NCI-H524 (cell line): ENCODE measurements at places on chromosomes 4 and X.

GRCh38 chr4:164765833-164766232 is 11.9 kb downstream of the SMIM31 start:
- no peak for DNase-seq

- no peak for DNase-seq
Observed at GRCh38 chr4:167000141-167000852, 234.0 kb downstream of the SPOCK3 start.

GRCh38 chr4:152009031-152009670 is 248.3 kb upstream of the GATB start:
- no peak for DNase-seq

DNA sequence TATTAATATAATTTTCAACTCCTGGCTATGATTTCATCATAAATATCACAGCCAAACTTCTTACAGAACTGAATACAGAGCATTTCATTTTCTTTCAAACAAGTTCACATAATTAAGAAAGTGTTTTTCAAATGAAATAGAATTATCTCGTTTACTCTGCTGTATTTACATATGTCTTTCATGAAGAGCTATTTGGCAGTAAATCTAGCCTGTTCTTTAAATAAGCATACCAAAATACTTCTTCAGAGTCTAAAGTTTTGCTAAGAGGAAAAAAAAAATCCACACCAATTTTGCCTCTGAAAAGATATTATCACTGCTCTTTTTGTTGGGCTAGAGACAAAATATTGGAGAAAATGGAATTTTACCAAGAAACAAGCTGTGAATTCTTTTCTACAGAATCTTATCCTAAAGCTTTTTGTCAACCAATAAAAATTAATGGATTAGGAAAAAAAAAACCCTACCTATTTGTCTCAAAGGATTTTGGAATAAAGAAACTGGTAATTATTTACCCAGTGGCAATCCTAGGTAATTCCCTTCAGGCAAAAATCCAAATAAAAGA is 287.9 kb upstream of the NR3C2 start:
- no peak for DNase-seq

- no peak for DNase-seq
Observed at GRCh38 chr4:95417531-95417930, 131.2 kb downstream of the UNC5C start.

DNA sequence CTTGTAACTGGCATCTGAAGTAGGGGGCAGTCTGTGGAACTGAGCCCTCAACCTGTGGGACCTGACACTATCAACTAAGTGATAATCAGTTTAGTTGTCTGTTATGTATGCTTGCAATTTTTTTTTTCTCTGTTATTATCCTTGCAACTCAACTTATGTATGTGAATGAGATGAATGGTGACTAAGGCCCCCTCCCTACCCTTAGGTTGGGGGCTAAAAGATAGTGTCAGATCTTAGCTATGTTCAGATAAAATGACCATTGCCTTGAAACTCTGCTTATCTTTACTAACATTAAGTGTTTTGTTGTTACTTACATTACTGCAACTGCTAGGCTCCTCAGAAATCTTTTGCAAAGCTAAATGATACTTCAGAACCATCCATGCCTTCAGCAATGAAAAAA is 31.5 kb downstream of the TMEM184C start:
- DNase-seq: no peak

DNA sequence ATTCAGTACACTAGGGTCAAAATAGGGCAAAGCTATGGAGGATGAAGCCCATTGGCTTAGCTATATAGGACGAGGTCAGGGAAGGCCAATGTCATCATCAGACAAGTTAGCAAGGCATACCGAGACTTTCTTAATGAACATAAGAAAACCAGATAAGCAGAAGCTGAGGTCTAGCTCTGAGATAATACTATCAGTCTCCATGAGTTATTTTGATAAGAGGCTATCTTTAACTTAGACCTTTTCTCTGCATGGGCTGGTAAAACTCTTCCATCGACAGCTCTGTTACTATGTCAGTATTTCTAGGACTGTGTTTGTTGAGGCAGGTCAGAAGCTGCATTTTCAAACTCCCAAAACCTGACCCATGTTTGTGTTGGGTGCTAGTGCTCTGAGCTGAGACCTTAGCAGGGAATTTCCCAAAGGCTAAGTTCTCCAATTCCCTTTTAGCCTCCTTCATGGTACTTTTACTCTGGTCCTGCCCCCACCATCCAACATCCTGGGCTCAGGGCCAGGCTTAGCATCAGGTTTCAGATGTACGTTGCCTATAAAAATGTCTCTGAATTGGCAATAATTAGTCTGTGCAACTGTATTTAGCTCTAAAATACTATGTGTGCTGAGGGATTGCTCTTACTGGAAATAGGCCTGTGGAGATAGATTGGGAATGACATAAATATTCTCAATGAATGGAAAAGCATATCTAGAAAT is 29.3 kb upstream of the LRAT start:
- no peak for DNase-seq

- DNase-seq: no peak
Observed at GRCh38 chr4:85762529-85762871, 287.6 kb downstream of the ARHGAP24 start.

DNA sequence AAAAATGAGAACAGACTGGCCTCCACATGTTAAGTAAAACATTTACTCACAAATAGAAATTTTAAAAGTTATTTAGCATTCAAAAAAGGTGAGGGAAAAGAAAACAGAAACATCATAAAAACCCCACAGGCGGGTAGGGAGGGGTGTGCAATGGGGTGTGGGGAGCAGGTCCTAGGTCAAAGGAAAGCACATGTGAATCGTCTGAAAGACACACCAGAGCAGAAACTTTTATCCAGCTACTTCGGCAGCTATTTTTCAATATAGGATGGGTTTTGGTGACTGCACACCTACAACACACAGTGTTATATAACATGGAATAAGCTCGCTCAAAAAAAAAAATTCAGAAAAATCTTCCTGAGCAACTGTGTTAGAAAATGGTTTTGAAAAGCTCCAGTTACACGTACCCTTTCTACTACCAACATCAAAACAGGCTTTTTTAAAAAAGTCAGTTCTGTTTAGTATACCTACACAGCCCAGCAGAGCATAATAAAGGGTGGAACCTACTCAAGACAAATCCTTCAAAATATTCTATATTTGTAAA is 1.6 kb downstream of the OTUD4 start:
- no peak for DNase-seq

DNA sequence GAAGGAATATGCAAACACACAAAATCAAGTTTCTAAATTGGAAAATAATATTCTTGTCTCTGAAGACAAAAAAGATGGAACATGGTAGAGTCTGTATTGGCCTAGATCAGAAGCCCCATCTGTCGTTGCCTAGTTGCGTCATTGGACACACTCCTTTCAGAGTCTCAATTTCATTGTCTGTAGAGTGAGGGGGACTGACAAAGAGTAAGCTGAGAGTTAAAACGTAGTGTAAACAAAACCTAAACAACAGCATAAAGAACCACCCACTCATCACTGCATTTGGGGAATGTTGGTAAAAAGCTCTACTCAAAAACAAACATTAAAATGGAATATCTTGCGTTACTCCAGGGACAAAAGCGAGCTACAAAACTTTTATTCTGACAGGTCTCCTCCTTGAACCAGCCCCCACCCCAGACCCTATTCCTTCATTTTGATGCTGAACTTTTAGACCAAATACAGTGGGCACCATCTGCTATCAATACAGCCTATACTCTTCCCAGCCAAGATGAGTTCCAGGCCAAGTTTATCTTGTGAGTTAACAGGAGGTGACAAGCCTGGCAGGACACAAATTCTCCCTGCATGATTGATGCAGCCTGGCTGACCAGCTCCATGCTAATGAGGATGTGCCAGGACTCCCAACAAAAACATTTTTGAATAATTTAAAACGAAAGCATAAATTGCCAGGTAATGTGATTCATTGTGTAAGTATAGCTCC is 125.2 kb downstream of the COL25A1 start:
- DNase-seq: no peak

DNA sequence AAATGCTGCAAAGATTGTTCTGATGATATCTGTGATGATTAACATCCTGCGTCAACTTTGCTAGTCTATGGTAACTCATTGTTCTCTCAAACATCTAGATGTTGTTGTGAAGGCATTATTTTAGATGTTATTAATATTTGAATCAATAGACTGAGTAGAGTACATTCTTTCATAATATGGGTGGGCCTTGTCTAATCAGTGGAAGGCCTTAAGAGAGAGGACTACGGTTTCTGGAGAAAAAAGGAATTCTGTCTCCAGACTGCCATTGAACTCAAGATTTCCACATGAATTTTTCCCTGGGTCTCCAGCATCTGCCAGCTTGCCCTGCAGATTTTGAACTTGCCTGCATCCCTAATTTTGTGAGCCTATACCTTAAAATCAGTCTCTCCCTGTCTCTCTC is 2381.1 kb upstream of the AGA start:
- no peak for DNase-seq

DNA sequence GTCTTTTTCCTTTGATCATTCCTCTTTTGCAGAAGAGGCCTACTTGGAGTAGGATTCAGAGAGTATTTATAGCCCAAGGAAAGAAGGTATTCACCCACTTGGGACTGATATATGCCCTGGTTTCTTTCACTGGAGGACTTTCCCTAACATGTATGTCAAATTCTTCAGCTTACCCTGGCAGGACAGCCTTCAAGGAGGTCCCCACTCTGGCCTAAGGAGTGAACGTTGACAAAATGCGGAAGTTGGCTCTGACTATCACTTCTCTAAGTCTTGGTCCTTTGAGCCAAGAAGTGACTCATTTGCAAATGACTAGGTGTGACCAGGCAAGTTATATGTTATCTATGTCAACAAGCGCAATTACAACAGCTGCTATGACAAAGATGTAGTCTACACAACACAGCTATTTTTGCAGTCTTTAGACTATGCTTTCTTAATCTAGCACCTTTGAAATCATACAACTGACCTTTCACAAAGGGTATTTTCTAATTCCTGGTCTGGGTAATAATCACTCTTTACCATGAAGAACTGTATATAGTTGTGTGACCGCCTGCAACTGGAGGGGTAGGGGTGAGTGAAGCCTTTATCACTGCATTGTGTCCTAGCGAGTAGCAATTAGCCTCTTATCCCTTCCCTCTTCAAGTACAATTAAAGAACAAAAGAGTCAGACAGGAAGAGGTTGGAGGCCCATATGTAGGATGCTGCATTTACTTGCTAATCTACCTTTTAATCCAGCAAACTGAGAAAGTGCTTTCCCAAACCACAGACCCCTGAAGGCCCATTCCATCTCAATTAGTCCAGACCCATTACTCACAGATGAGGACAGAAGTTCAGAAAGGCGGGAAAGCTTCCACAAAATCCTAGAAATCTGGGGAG is 50.1 kb downstream of the RASGEF1B start:
- DNase-seq: no peak

- DNase-seq: peak; percentile 100
Observed at GRCh38 chr4:7194251-7195140, 2.2 kb downstream of the SORCS2 start.

GRCh38 chr4:63211375-63211774 is 1197.9 kb downstream of the TECRL start:
- DNase-seq: no peak

GRCh38 chr4:71338846-71339593 is at the start of gene SLC4A4:
TSS of gene SLC4A4 (plus strand) at chr4:71339020.
- no peak for DNase-seq
